ENCODE measurements at places on chromosomes 2 and 18. TPM values are rescaled to one million over a fixed set of nuclear protein-coding genes. Genes with fewer than 3 reads are reported as not detected.

DNA sequence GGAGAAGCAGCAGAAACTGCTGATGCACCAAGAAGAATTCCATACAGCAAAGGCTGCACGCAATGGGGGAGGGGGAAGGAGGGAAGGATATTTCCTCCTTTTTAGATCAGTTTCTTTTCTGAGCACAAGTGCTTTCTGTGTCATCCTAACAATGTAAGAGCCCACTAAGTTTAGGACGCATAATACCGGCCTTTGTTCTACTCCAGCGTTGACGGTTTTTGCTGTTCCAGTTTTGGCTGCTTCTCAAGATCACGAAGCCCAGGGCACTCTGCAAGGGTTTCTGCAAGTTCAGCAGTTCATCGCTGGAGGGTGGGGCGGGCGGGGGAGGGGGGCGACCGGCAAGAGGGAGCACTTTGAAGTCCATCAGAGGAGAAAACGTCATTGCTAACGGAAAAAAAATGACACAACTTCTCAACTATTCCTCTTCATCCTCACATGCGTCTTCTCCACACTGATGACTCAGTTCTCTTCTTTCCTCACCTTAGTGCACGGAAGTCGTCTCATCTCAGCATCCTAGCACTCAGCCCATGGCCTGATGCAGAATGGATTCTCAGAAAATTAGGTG is 8.7 kb downstream of the FAM178B start:
- DNase-seq, result no peak

GRCh38 chr2:105494683-105495425 is 96.0 kb upstream of the FHL2 start:
- no peak for DNase-seq

GRCh38 chr2:146623771-146624170 is 1221.1 kb upstream of the ACVR2A start:
- DNase-seq, result no peak

Gene CACNB4
- 0.31 TPM for total RNA-seq

DNA sequence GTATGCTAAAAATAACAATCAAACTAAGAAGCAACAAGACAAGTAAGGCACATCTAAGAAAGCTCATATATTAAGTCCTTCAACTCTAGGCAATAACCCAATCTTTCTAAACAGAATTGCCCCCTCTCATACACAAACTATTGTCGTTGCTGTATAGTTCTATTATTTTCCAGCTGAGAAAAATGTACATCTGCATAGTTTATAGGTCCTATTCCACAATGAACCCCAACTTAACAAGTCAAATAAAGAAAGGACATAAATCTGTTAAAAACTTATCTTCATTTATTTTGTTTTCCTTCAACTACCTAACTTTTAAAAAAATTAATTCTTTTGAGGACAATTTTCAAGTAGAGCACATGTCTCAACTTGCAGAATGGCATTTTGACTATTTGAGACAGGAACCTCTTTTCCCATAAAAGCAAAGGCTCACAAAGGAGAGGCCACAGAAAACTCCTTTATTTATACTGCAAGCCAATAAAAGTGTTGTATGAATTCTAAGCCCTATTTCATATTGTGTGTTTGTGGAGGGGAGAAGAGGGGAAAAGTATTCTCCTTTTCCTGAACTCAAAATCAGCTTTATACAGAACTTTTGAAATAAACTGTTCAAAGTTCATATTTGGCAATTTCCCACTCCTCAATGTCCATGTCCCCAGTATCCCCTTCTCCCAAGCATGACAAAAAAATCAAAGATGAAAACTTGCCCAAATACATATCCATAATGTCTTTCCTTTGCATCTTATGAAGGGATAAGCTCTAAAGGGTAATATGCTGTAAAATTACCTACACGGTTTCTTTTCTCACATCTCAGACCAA is 37.4 kb downstream of the RTN4 start:
- no peak for DNase-seq

Gene OXER1
- total RNA-seq, result 1.9 TPM

Gene SP3
- 106 TPM for total RNA-seq

GRCh38 chr18:9237981-9238380 is 96.6 kb upstream of the TWSG1 start:
- DNase-seq, result no peak

DNA sequence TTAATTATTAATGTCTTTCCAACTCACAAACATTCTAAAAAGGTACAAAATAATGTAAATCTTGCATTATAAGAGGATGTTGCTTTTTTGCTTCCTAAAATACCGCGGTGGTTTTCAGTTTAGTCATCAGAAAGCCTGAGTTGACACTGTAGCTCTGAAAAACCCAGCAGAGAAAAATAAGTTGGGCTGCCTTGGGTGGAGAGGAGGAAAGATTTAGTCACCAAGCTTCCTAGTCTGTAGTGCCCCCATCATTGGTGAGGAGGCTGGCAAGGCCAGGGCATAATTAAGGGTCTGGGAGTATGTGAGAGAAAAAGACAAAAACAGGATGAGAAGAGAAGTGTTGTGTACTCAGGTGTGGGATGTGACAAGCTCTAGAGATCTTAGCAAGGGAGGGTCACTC is 5.7 kb downstream of the PTPRM start:
- DNase-seq, result peak; percentile 12

Gene FOXD4L1
- total RNA-seq, result 0.12 TPM
